ENCODE measurements at places on chromosomes 6 and 20. TPM values are rescaled to one million over a fixed set of nuclear protein-coding genes. Genes with fewer than 3 reads are reported as not detected.

Gene POM121L2
- total RNA-seq = not detected

DNA sequence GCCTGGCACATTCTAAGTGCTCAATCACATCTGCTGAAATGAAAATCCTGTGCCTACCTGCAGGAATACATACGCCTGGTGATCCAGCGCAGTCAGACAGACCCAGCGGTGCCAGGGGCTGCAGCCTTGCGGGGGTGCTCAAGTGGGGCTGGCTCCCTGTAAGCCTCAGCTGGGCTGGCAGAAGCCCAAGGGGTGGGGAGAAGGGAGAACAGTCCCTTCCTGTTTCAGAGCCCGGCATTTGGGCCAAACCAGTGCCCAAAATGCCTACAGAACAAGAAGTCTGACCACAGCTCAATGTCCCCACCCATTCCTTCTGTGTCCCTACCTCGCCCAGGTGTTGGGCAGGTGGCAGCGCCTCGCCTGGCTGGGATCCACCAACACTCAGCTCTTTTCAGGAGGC lies 22.6 kb downstream of the KCNK15 start:
- no peak for DNase-seq

DNA sequence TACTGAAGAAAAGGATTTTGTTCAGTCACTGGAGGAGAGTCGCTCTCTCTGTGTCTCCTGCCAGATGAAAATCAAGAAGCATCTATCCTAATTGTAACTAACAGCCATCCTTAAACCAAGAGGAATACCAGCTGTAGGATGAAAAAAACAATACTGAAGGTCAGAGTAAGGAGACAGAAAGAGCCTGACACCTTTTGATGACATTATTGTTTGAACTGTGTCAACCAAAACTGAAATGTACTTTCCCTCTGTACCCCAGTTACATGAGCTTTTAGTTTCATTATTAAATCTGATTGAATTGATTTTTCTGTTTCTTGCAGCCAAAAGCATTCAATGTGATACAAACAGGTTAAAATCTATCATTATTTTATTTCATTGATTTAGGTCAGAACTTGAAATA lies 17.2 kb upstream of the BTBD9 start:
- no peak for DNase-seq

DNA sequence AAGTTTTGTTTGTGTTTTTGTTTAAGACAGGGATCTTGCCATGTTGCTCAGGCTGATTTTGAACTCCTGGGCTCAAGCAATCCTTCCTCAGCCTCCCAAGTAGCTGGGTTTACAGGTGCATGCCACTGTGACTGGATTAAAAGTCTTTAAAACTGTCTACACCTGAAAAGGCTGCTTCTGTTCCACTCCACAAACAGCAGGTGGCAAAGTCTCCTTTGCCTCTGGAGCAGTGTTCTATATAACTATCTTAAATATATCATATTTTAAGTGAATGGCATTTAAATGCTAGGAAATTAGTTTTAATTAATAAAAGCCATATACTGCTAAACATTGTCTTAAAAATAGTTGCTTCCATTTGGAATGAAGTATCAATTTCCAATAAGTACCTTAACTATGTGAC lies 89.2 kb upstream of the BCLAF1 start:
- no peak for DNase-seq

DNA sequence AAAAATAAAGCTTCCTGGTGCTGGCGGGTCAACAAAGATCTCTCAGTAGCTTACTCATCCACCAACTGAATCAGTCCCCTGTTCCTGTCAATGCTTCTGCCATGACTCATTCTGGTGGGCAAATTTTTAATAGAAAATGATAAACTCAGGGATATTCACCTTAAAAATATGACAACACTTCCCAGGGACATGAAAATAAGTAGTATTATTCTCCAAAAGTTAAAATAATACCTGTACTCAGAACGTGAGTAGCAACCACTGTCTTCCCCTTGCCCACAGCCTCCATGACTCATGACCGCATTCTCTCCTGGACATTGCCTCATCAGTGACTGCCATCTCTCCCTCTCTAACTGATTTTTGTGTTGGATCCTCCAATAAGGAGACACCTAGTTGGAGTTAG lies 552.3 kb downstream of the KIF16B start:
- DNase-seq = no peak
